ENCODE measurements at places on chromosomes 6 and 20.

GRCh38 chr6:112286500-112287144, 32.3 kb upstream of the LAMA4 start:
- DNase-seq: no peak

DNA sequence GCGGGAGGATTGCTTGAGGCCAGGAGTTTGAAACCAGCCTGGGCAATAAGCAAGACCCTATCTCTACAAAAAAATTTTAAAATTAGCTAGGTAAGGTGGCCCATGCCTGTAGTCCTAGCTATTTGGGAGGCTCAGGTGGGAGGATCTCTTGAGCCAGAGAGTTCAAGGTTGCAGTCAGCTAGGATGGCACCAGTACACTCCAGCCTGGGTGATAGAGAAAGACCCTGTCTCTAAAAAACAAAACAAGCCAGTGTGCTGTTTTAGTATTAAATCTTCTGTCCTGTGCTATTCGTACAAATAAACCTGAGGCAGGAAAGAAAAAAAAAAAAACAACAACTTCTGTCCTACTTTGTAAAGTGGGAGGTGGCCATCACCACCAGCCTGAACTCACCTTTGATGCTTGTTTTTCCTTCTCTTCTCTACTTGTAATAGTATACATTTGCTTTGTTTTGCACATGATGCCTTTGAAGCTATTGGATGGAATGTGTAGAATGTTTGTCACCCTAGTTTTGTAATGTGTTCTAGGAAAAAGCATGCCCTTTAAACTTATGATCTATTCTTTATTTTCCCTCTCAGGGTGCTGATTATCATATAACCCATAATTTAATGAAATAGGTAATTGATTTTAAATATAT, 102.5 kb downstream of the CRYBG1 start:
- no peak for DNase-seq

- no peak for DNase-seq
Measured at GRCh38 chr6:128029826-128030225, 129.0 kb upstream of the THEMIS start.

- DNase-seq: peak; percentile 86
Measured at GRCh38 chr20:37994512-37994911, 38.7 kb downstream of the TTI1 start.

- no peak for DNase-seq
Measured at GRCh38 chr6:140571145-140571544, 1196.7 kb upstream of the CITED2 start.

- peak; percentile 16 for DNase-seq
Measured at GRCh38 chr6:169520104-169520503, 181.7 kb downstream of the WDR27 start.

- no peak for DNase-seq
Measured at GRCh38 chr20:62766071-62766450, 30.2 kb upstream of the MRGBP start.
